AG20443 (cell line): ENCODE measurements at places on chromosomes 6 and 20.

- DNase-seq: no peak
Observed at GRCh38 chr6:130935978-130936377, 108.8 kb downstream of the SMLR1 start.

- DNase-seq: no peak
Observed at GRCh38 chr6:112279031-112279935, 24.9 kb upstream of the LAMA4 start.

DNA sequence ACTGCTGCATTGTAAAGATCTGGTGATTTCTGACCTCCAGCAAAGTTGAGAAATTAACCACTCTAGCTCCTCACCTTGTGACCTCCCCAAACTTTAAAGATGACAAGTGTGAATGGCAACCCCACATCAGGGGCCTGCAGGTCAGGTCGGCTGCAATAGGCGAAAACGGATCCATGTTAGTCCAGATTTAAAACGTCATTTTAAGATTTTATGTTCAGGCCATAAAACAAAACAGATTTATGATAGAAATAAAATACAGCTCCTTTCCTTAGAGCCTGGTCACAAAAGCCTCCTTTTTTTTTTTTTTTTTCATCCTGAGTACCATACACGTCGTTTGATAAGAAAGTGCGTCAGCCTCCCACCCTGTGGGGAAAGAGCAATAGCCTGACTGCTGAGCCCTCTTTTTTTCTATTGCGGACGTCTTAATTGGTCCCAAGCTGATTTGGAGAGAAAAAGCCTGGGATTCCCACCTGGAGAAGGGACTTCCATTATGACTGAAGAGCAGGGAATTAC, 519.2 kb upstream of the NOX3 start:
- no peak for DNase-seq

DNA sequence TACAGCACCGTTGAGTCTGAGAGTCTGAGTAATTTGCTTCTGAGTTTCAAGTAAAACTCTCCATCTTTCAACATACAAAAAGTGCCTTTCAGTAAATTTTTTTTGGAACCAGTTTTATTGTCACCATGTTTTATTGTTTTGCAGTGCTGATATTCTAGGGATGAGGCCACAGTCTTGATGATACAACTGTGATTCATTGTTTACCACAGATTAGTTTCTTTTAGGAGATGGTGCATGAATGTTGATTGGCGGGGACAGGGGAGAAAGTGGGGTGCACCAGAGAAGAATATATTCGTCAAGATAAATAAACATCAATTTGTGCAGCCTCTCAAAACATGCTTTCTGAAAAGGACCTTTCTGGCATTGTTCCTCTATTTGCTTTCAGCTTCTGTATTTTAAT, 109.0 kb downstream of the MCHR2 start:
- DNase-seq: no peak

DNA sequence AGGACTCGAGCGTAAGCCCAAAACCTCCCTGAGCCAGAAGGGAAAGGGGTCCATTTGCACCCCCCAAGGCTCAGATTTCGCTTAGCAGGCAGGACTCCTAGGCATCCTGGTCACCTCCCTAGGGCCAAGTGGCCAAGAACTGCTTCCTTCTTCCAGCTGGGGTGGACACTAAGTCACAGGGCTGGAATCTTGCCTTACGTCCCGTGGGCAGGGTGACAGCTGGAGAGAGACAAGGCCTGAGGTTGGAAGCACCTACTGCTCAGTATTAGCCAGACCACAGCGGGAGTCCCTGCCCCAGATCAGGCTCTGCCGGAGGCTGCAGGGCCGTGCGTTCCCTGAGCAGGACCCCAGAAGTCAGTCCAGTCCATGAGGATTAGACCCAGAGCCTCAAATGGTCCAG, 19.7 kb downstream of the LAMA5 start:
- DNase-seq: no peak

DNA sequence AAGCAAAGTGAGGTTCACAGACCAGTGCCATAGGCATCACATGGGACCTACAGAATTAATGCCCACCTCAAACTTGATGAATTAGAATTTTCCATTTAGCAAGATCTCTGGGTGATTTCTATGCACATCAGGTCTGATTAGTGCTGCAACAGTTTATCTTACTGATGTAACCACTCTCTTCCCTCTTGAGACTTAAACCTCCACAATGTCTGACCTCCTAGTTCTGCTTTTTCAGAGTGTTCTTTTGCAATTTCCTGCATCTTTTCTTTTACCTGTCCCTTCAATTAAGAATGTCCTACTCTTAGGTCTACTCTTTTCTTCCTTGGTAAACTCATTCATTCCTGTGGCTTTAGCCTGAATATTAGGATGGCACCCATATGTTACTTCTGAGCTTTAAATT, 615.3 kb downstream of the TFAP2A start:
- no peak for DNase-seq

DNA sequence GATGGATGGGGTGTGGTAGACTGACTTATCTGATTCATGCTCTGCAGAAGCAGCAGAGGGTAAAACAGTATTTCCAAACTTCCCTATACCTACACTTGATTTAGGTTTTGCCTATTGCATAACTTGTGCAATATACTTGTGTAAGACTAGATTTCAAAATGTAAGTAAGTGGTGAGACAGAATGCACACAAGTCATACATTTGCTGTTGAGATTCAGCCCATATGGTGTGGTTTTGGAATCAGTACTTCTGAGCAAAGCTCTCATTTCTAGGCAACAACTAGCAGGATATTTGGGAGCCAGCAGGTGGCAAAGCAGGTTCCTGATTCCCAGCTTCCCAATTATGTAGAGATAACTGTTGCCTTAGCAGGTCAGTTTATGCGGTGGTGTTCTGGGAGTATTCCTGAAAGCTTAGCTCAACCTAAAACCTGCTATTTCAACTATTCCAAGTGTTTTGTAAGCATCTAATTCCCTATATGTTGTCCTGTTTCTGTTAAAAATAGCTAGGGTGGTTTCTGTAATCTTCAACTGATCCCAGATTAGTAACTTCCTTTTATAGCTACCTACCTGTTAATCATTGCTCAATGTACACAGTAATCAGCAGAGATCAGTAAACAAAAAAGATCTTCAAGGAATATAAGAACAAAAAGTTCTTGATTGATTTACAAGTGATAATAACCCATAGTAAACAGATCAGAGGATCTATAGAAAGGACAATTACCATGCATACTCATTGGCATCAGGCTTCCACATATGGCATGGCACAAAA, 8.5 kb upstream of the FABP7 start:
- DNase-seq: no peak

GRCh38 chr6:2492686-2493523, 247.5 kb upstream of the GMDS start:
- DNase-seq: no peak

GRCh38 chr20:58811334-58811733, 39.4 kb downstream of the GNAS-AS1 start:
- DNase-seq: no peak

DNA sequence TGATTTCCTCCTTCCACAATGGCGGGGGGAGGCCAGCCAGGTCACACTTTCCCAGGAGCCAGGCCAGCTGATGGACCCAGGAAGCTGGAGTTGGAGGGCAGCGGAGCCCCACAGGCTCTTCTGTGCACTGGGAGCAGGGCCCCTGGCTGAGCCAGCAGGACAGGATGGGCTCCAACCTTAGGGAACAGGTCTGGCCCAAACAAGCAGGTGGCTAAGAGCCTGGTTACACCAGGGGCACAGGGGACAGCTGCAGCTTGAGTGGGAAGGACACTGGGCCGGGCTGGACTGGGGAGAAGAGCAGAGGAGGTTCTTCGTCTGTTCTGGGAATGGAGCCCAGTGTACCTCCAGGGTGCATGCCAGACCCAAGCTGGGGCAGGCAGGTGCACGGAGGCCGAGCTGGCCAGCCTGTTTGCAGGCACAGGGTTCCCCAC, 102.3 kb downstream of the DLL1 start:
- no peak for DNase-seq

- no peak for DNase-seq
Observed at GRCh38 chr20:29690274-29690673, 1567.2 kb upstream of the DEFB115 start.

DNA sequence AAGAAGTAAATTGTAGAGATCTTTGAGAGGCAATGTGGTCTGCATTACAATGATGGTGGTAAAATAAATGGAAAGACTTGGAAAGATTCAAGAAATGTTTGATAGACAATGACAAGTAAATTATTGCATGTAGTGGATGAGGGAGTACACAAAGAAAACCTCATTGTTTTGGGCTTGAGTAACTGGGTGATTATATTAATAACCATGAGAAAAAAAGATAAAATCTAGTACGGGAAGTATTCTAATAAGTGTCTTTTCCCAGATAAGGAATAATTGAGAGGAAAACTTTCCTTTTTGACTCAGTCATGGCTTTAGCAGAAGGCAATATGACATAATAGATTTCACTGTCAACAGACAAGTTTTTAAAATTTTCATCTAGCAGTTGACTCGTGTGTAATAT, 993.0 kb downstream of the EYS start:
- DNase-seq: no peak

- DNase-seq: no peak
Observed at GRCh38 chr6:16600026-16600425, 161.2 kb downstream of the ATXN1 start.

GRCh38 chr20:13299401-13299800, 78.3 kb downstream of the ISM1 start:
- DNase-seq: no peak

- no peak for DNase-seq
Observed at GRCh38 chr6:33731751-33732282, 14.9 kb downstream of the IP6K3 start.

DNA sequence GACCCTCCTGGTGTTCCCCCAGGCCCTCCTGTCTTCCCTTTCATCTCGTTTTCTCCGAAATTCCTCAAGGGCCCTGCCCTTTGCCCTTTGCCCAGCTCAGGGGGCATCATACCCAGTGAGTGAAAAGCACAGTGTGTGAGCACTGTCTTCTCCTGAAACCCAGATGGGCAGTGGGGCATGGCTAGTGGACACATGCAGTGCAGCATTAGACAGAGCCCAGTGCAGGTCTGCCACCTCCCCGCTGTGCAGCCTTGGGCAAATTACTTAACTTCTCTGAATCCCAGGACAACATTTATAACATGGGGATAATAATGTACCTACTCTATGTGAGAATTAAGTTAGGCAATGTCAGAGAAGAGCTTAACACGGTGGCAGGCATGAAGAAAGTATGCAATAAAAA, 1.3 kb downstream of the PRND start:
- no peak for DNase-seq

- DNase-seq: no peak
Observed at GRCh38 chr6:8908638-8909037, 473.3 kb upstream of the SLC35B3 start.

DNA sequence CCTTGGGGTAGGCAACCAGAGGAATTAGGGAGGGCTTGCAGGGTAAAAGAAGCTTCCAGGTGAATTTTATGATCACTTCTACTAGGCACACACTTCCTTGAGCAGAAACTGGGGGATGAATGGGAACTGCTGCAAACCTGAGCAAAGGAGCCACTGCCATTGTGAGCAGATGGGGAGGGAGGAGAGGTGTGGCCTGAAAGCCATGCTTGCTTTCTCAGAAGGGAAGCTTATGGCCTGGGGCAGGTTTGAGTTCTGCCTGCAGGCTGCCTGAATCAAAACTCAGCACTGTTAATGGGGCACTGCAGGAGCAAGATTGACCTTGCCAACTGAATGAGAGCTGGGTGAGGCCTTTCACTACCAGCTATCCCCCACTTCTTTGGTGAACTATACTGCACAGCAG, 328.1 kb downstream of the NKAIN2 start:
- no peak for DNase-seq

GRCh38 chr20:49518576-49518975, 36.1 kb upstream of the KCNB1 start:
- DNase-seq: no peak

DNA sequence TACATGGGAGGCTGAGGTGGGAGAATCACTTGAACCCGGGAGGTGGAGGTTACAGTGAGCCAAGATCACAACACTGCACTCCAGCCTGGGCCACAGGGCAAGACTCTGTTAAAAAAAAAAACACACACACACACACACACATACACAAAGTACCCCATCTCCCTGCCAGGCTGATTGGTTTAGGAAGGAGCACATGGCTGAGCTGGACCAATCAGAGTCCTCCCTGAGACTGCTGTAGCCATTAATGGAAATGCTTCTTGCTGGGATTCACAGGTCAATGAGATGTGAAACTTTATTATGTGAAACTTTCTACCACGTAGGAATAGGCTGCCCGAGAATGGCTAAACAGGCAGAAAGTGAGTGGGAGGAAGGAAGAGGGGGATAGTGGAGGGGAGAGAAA, 2.9 kb downstream of the TREM1 start:
- DNase-seq: no peak
